ENCODE measurements at places on chromosomes 13 and 19.
A peak's percentile ranks its signal among the peaks of the same experiment; 100 is the strongest.

- DNase-seq, result no peak
Measured at GRCh38 chr13:21932578-21932977, 261.7 kb downstream of the FGF9 start.

DNA sequence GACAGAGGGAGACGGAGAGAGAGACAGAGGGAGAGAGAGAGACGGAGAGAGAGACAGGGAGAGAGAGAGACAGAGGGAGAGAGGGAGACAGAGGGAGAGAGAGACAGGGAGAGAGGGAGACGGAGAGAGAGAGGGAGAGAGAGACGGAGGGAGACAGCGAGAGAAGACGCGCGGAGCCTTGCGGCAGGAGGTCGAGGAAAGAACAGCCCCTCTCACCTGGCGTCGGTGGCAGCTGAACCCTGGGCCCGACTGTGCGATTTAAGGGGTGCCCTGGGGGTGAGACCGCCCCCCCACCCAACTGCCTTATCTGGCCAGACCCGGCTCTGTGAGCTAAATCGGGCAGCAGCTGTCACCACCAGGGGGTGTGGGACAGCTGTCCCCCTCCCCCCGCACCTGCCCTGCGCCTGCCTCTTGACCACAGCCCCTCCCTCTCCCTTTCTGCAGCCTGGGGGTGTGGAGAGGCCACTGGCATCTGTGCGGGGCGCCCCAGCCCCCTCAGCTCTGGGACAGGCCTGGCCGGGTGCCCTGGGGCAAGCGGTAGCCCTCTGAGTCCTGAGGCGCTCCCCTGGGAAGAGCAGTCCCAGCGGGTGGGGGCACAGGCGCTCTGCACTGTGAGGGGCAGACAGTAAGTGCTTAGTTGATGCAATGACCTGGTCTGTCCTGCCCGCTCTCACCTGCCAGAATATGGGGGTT is 10.8 kb downstream of the JOSD2 start:
- no peak for DNase-seq

DNA sequence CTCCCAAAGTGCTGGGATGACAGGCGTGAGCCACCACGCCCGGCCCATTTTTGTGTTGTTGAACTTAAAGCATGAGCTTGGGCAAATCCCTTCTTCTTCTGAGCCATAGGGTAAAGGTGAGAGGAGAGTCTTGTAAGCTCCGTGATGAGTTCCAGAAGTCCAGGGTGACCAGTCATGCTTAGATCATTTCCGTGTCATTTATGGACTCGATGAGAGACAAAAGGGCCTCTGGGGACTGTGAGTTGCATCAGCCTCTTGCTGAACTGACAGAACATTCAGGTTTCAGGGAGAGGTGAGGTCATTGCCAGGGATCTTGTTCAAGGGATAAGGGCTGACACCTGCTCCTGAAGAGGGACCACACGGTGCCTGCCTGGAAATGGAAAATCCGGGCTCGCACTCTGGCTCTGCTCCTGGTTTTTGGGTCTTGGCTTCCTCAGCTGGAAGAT is 53.6 kb downstream of the GADD45B start:
- DNase-seq, result no peak

- no peak for DNase-seq
Measured at GRCh38 chr13:100100115-100100879, 11.4 kb downstream of the PCCA start.

- DNase-seq, result no peak
Measured at GRCh38 chr19:3319643-3320353, 46.6 kb upstream of the NFIC start.

GRCh38 chr19:7067716-7068115 is 1.8 kb upstream of the ZNF557 start:
- DNase-seq, result no peak

DNA sequence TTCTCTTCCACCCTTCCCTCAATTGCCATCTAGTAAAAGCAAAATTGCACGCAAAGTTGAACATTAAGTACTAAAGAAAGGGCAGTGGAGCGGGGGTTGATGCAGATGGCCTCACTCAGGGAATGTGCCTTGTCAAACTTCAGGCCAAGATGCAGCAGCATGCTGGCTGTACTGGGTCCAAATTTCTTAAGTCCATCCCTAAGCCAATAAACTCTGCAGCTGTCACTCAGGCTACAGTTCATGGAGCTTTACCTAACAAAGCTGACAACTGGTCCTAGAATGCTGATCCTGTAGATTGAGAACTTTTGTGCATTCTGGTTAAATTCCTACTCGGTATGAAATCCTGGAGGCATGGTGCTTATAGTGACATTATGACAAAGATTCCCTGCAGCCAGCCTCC is 88.4 kb downstream of the FOXO1 start:
- no peak for DNase-seq

GRCh38 chr19:46859637-46860124 is 1.1 kb upstream of the ARHGAP35 start:
- no peak for DNase-seq

DNA sequence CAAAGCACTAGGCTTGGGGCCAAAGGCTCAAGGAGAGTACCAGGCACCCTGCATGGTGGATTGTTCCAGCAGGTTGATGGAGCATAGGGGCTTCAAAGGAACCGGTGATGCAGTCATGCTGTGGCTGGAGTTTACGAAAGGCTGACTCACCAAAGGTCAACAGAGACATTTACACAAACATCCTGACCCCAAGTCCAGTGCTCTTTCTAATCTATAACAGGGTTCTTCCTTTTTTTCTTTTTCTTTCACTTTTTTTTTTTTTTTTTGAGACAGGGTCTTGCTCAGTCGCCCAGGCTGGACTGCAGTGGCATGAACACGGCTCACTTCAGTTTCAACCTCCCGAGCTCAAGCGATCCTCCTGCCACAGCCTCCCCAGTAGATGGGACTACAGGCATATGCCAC is 35.6 kb upstream of the TPTE2 start:
- no peak for DNase-seq

- DNase-seq, result no peak
Measured at GRCh38 chr13:79352107-79352506, 53.9 kb downstream of the RBM26 start.

GRCh38 chr19:1904860-1905109 is 414 bp upstream of the ADAT3 start:
- no peak for DNase-seq

DNA sequence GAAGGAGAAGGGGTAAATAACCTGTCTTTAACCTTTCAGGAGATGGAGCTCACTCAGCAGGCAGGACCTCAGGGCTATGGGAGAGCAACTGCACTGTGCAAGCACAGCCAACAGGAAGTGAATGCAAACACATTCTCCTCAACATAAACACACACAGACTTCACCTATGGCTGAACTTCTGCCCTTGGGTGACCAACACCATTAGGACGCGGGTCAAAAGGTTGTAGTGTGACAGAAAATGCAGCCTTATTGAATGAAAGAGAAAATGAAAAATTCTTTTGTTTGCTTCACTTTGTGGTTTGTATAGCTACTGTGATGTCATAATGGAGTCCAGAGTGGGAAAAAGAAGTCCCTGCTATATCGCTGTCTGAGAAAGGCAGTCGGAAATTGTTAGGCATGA is 323.0 kb downstream of the NDFIP2 start:
- DNase-seq, result no peak

DNA sequence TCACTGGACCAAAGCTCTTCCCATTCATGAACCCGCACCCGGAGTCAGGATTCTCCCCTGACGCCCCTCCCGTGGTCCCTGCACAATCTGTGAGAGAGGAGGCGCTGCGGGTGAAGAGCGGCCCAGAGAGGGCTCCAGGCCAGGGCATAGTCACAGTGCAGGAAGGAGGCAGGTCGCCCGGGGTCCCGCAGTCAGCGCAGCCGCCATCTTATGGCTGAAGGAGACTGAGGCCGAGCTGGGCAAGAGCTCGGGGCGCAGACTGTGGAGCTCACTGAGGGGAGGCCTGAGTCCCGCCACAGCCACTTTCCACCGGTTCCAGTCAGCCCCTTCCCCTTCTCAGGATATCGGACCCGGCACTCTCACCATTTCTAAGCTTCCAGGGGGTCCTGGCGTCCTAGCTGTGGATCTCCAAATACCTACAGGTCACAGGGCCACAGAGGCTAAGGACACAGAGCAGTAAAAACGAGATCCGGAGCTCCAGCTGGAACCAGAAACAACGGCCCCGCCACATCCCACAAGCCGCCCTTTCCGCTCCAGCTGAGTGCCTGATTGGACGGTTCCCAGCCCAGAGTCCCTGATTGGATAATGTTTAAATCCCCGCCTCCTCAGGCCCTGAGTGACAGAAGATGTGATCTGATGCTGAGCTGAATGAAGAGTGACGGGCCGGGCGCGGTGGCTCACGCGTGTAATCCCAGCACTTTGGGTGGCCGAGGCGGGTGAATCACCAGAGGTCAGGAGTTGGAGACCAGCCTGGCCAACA is at the start of gene ZNF99:
ZNF99 (minus strand) TSS at position 501 of the 760 bp plus-strand sequence; CDS start at position 366, 135 bp downstream.
- DNase-seq, result peak; percentile 0

DNA sequence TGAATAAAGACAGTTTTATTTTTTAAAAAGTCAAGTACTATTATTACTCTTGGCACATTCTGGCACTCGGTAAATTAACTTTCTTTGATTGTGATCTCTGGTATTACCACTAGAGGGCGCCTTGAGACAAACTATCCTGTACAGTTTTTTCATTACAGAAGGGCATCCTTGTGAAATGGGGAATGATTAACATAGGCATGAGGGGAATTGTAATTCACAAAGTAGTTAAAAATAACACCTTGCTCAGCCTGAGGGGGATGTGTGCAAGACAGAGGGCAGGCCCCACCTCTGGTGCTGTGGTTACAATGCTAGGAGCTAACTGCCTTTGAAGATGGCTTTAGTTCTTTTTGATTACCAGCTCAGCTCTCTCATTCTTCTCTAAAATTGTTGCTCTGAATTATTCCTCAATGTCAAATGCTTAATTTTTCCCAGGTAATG is 24.2 kb upstream of the C1QTNF9B start:
- peak; percentile 41 for DNase-seq

DNA sequence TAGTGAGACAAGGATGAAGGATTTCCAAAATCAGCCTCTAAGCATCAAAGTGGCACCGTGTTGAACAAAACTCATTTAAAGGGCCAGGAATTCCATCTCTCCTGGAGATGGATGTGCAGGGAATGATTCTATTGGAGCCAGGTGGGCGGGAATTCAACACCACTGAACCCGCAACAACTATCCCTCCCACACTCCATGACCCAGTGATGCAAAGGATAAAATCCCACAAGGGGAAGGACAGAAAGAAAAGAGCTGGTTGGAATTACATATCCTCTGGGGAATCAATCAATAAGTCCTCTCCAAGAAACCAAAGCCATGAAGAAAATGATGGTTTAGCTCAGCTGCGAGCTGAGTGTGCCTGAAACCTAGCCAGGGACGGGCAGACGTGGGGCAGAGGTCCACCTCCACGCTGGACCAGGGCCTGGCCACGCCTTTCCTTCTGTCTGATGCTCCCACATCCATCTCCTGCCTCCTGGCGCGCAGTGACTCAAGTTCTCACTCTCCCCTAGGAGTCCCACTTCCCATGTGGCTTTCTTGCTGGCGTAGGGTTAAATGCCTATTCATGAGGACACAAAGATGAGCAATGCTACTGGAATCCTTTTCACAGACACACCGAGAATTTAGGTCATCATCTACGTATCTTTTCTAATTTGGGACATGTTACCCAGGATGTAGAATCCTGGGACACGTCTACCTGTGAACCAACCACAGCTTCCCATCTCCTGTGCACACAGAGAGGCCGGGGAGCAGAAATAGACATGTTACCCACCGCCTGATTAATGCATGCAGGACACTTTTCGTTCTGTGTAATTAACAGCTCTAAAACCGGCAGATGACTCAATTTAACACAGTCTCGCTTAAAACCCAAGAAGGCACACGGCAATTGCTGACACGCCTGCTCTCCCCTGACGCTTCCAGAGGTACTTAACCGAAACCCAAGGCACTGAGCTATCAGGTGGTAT is 48.6 kb downstream of the PEPD start:
- no peak for DNase-seq

GRCh38 chr13:96091164-96092117 is 1.5 kb downstream of the HS6ST3 start:
- no peak for DNase-seq

GRCh38 chr19:52689843-52690368 is 44.9 kb downstream of the ZNF611 start:
- DNase-seq, result peak; percentile 11

- DNase-seq, result no peak
Measured at GRCh38 chr13:56501750-56502149, 639.0 kb upstream of the PRR20A start.

GRCh38 chr13:36288794-36289391 is 8.7 kb downstream of the CCDC169 start:
- no peak for DNase-seq

- DNase-seq, result no peak
Measured at GRCh38 chr13:91986761-91987483, 588.5 kb downstream of the GPC5 start.

DNA sequence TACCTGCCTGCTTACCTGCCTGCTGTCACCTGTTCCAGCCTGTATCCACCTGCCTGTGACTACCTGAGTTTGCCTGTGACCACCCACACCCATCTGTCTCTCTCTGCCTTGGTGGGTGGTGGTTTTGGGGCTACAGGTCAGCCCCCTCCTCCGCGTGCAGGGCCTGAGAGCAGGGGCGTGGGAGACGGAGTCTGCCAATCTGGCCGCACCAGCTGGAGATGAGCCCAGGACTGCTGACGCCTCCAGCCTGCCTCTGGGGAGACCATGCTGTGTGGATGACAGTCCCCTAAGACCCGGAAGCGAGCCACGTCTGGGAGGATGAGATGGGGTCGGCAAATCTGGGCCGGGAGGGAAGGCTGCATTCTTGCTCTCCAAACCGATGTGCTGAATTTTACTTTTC is 15.9 kb upstream of the KCTD15 start:
- no peak for DNase-seq

DNA sequence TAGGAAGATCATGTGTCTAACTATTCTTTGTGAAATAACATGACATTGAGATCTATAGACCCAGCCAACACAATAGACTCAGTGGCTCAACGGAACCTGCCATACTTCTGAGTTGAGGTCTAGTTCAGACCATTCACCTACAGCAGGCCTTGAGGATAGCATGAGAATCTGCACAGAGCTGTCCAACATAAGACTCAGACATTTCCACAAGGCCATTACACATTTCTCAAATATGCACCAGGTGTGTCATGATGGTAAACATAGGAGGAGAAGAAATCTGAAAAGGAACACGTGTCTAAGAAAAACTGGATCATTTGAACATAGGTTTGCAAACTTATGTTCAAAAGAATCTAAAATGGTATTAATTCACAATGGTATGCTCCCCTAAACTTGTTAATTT is 421.4 kb downstream of the SLITRK6 start:
- no peak for DNase-seq

GRCh38 chr13:67557642-67558241 is 327.6 kb upstream of the PCDH9 start:
- DNase-seq, result no peak

DNA sequence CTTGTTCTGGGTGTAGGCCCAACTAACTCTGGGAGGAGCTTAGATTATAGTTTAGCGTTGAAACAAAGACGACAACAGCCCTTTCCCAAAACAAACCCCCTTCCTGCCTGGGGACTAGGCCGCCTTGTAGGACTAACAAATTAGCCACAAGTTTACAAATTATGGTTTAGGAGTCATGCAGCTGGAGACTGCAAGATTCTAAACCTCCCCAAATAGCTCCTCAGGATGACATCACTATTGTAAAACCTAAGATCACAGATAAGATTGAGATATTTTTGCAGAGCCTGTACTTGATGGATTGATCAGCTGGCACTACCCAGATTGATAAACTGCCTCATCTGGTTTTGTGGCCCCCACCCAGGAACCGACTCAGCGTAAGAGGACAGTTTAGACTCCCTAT is 2.3 kb upstream of the SLC25A15 start:
- DNase-seq, result no peak

All from CD4-positive, alpha-beta T cell treated with Interleukin-15 for 4 hours (primary cell).